ENCODE measurements at places on chromosomes 12 and 14.
A peak's percentile ranks its signal among the peaks of the same experiment; 100 is the strongest.

- peak; percentile 7 for DNase-seq
These were observed 40.5 kb downstream of the GALC start for GRCh38 chr14:87952307-87953094.

DNA sequence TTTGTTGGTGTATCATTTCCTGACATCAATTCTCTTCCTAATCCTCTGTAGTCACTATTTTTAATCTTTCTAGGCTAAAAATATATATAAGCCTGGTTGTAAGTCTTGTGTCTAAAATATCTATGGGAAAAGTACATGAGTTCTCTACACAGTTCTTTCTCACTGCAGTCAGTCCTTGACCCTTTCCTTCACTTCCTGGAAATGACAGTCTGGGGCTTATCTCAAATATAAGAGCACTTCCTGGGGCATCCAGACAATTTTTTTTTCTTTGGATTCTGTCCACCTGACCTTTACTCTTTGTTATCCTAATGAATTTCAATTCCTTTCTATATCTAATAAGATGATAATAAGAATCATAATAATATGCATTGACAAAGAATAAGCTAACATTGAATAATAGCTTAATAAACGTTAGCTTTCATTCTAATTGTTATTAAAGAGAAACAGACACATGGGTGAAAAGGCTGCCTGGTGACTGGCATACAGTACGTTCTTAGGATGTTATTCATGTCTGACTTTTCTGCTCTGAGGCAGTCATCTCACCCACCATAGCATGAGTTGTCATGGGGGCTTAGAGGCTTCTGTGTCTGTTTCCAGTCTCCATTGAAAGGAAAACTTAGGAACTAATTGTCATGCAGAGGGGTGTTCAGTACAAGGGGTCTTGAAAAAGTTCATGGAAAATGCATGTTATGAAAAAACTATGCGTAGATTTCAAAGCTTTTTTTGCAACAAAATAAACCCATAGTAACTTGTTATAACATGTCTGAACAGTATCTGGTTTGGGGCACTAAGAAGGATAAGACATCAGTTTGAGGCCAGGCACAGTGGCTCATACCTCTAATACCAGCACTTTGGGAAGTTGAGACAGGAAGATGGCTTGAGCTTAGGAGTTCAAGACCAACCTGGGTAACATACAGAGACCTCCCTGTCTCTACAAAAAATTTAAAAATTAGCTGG lies 66.2 kb upstream of the DNM1L start:
- no peak for DNase-seq

DNA sequence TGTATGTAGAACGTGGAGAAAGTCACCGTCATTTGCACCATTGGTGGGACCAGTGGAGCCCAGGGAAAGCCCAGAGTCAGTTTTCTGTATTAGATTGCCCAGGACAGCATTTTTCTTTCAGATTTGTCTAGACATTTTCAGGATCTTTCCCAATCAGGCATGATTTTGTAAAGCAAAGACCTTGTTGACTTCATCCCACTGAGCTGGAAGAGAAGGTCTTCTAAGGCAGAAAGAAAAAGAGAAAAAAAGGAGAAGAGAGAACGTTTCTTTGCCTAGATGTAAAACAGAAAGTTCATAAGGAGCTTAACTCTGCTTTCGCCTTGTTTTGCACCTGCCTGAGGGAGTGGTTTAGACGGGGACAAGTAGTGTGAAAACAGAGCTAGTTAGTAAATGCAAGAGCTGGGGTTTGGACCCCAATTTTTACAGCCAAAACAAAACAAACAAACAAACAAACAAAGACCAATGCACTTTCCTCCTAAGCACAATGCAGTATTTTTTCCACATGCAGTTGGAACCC lies 273.1 kb downstream of the ZFP36L1 start:
- peak; percentile 30 for DNase-seq

DNA sequence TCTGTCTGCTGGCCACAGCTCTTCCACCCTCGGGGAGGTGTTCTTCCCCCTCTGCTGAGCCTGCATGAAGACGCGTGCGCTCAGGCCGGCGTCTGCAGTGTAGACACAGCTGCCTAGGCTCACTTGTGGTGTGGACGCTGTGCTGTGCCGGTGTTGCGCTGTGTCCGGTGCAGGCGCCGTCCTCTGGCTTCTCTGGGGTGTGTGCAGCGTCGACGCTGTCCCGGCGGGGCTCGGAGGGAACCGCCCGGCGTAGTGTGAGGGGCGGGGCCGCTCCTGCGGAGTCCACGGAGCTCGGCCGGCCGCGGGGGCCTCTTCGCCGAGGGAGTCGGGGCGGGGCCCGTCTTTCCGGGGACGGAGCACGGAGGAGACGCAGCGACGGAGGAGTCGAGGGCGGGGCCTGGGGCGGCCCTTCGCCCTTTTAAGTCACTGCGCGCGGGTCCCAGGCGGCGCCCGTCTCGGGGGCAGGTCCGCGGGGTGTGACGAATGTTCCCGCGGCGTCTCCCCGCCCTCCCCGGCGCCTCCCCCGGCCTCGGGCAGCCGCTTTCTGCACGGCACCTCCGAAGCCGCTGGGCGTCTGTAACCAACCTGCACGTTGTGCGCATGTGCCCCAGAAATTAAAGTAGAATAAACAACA lies 45.2 kb downstream of the NOC4L start:
- DNase-seq = peak; percentile 98

DNA sequence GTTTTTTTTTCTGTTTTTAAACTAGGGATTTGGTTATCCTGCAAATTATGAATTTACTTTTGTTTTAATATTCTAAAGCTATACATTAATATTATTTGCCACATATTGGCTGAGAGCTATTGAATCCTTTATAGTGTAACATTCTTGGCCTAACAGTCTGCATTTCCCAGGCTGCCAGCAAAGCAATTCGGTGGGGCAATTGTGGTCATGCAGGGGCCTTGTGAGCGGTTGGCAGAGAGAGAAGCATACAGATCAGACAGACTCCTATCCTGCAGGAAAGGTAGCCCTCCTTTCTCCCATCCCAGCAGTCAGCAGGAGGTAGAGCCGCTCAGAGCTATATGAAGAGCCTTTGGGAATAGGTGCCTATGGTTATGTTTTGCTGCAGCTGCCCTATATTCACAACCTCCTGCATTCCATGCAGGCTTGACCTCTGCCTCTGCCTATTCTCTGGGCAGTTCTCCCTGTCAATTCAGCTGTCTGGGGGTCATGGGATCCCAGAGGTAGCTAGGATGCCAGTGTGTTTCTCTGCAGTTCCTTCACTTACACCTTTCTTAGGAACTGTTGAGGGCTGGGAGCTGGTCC lies 144.7 kb downstream of the GPHN start:
- DNase-seq = no peak

DNA sequence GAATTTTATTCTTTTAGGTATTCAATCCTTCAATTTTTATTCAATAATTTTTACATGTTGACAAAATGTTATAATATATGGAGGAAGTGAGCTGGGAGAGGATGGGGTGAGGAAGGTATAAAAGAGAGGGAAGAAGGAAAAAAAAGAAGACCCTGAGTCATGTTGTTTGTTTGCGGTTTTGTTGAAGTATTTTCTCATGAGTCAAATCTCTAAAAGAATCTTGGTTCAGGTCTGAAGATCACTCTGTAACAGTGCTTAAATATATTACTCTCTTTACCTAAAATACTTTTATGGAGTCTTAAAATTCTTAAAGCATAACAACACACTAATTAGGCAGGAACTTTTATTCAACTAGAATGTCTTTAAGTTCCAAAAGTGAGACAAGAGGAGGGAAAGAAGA lies 489.6 kb upstream of the GARIN6 start:
- no peak for DNase-seq

- DNase-seq = no peak
These were observed 361.5 kb downstream of the EGLN3 start for GRCh38 chr14:33589334-33589733.

DNA sequence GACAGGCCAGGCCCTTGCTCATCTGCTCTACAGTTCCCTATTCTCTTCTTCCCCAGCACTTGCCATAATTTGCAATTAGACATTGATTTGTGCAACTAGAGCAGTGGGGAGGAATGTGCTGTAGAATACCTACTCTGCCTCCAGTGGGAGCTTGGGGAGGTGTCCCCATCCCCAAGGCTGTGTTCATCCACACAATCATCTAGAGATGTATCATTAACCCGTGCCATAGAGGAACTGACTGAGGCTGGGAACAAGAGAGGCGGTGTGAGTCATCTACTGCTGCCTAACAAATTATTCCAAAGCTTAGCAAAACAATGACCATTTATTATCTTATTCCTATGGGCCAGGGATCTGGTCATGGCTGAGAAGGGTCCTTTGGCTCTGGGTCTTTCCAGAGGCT lies 5.1 kb upstream of the OTUB2 start:
- no peak for DNase-seq

DNA sequence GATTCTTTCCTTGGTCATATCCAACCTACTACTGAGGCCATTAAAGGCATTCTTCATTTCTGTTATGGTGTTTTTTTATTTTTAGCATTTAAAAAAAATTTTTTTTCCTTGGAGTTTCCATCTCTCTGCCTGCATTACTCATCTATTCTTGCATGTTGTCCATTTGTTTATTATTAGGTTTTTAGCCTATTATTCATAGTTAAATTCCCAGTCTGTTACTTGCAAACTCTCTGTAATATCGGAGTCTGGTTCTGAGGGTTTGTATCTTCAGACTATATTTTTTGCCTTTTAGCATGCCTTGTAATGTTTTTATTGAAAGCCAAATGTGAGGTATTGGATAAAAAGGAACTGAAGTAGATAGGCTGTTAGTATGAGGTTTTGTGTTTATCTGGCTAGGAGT lies 284.3 kb downstream of the FUT8 start:
- no peak for DNase-seq

DNA sequence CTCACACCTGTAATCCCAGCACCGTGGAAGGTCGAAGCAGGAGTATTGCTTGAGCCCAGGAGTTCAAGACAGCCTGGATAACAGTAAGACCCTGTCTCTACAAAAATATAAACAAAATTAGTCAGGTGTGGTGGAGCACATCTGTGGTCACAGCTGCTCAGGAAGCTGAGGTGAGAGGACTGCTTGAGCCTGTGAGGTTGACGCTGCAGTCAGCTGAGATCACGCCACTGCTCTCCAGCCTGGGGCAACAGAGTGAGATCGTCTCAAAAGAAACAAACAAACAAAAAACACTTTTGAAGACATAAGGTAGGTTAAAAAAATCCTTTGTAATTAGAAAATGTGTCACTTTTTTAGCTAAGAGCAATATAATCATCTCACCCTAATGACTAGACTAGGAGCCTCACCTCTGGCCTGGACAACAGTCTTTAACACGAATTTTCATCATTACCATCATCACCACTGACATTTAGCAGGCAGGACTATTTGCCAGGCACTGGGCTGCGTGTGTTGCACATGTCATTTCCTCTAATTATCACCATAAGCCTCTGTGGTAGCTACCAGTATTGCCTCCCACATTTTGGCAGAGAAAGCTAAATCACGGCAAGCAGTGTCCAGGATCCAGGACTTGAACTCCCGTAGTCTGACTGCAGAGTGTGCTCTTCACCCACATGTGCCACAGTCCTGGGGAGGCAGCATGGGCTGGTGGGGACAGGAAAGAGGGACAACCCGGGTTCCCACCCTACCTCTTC lies 4.6 kb upstream of the SYCP3 start:
- DNase-seq = no peak

- DNase-seq = no peak
These were observed 18.5 kb upstream of the KLRD1 start for GRCh38 chr12:10289005-10289754.

GRCh38 chr14:24064091-24064795 lies 7.1 kb upstream of the CPNE6 start:
- DNase-seq = no peak

DNA sequence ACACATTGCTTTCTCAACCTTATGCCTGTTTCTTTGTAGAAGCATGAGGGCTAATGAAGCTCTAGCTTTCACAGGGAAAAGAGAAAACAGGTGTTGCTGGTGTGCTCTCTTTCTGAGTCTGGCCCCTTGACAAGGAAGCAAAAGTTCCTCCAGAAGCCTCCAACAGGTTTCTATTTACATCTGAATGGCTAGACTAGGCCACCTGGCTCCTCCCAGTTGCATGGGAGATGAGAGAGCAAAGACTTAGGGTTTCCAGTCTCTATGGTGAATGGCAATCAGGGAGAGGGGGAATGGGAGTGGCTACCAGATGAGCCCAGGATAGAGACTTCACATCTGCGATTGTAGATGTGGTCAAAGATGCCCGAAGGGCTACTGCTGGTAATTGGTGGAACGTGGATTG lies 138.1 kb upstream of the PLXNC1 start:
- DNase-seq = no peak

DNA sequence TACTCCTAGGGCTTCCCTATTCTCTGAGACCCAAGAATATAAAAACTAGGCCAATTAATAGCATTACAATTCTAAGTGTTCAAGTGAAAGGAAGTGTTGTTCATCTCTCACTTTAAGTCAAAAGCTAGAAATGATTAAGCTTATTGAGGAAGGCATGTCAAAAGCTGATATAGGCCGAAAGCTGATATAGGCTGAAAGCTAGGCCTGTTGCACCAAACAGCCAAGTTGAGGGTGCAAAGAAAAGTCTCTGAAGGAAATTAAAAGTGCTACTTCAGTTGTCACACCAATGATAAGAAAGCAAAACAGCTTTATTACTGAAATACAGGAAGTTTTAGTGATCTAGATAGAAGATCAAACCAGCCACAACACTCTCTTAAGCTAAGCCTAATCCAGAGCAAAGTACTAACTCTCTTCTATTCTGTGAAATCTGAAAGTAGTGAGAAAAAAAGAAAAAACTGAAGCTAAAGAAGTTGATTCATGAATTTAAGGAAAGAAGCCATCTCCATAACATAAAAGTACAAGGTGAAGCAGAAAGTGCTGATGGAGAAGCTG lies 68.9 kb downstream of the SLC6A15 start:
- no peak for DNase-seq

GRCh38 chr12:25254271-25254880 lies 3.6 kb upstream of the KRAS start:
- DNase-seq = no peak

DNA sequence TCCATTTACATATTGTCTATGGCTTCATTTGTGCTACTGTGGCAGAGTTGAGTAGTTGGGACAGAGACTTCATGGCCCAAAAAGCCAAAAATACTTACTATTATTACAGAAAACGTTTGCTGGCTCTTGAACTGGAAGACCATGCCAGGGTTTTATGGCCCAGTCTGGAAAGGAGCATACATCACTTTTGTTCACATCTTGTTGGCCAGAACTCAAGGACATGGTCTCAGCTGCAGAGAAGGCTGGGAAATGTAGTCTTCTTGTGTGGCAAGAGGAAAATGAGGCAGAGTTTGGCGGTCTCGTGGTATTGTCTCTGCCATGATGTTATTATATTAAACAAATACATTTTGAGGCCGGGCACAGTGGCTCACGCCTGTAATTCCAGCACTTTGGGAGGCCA lies 509.6 kb downstream of the MED13L start:
- no peak for DNase-seq

DNA sequence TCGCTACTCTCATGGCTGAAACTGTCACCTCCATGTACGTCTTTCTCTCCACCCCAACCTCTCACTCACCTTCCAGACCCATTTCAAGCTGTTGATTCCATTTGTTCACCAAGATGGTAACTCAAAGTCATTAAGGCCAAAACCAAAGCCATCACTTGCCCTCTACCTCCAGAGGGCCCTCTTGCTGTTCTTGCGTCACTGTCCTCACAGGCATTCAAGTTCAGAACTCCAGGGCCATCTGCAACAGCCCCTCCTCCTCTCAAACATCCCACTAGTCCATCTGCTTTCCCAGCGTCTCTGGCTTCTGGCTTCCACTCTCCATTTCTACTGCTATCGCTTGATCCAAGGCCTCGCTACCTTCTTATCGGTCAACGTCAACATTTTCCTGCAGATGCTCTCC lies 74.5 kb downstream of the VWF start:
- DNase-seq = no peak
